Stimulated activated CD4-positive, alpha-beta T cell treated with anti-CD3 and anti-CD28 coated beads, Interleukin-15, amount 100 ng/mL, for 48 hours (primary cell): ENCODE measurements at places on chromosomes 7 and 10.

DNA sequence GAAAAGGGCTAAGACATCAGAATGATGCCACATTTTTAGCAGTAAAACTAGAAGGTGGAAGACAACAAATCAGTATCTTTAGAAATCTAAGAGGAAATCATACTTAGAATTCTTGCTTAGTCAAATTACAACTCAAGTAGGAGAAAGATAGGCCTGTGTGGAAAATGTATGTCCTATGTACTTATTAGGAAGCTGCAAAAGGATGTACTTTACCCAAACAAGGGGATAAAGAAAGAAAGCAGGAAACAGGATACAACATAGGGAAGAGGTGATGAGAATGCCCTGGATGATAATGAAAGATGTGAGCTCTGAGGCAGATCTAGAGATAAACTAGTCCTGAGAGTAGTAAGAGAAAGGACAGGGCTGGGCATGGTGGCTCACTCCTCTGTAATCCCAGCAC is 54.9 kb downstream of the RNLS start:
- no peak for DNase-seq

- no peak for DNase-seq
Measured at GRCh38 chr7:105493923-105494315, 28.2 kb downstream of the PUS7 start.

DNA sequence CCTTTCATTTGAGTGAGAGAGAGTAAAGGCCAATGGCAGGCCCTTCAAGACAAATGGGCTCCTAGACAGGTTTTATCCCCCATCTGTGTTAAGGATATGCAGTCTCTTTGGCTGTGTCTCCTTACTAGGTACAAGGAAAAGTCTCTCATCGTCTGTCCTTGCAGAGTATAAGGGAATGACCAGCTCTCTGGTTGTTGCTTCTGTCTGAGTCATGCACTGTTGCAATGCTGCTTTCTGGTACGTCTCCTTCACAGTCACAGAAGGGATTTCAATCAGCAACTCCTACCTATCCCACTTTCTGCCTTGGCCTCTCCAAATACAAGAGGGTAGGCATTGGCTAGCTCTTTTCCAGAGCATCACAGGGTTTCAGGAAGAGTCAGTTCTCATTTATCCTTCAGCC is 48.1 kb downstream of the CTTNBP2 start:
- no peak for DNase-seq

- no peak for DNase-seq
Measured at GRCh38 chr7:24555184-24555583, 18.1 kb upstream of the PALS2 start.

GRCh38 chr10:96306516-96306915 is 2.3 kb downstream of the DNTT start:
- DNase-seq: no peak

DNA sequence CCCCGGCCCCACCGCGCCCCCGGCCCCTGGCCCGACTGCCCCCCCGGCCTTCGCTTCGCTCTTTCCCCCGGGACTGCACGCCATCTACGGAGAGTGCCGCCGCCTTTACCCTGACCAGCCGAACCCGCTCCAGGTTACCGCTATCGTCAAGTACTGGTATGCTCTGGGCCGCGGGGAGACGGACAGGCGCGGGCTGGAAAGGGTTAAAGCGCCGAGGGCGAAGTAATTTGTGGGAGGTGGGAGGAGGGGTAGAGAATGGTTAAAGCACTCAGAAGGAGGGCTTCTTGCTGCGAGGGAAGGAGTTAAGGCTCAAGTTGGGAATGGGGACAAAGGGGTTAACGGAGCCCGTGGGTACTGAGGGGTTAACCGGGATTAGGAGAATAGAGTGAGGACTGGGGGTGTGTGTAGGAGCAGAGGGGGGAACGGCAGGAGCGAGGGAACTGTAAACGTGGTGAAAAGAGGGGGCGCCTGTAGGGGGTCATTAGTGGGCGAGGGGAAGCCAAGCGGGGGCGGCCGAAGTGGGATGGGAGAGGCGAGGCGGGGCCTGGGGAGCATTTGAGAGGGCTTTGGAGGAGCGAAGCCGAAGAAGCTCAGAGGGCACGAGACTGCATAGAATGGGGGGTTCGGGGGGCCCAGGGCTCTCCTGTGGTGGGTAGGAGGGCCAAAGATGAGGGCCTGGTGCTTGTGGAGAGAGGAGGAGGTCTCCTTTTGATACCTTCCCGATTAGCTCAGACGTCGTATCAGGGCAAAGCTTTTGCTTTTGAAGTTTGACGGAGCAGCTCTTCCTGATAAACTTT is 605 bp downstream of the SUFU start:
- no peak for DNase-seq

- no peak for DNase-seq
Measured at GRCh38 chr10:14736600-14737081, 38.1 kb downstream of the FAM107B start.

GRCh38 chr10:65793738-65794425 is 1132.0 kb upstream of the LRRTM3 start:
- no peak for DNase-seq
